HCT116 (cell line): ENCODE measurements at places on chromosomes 1 and 21. TPM values are rescaled to one million over a fixed set of nuclear protein-coding genes. Genes with fewer than 3 reads are reported as not detected.

NBPF6 gene
- not detected for total RNA-seq

RNU1-3 gene
- 1,685 TPM for total RNA-seq

DNA sequence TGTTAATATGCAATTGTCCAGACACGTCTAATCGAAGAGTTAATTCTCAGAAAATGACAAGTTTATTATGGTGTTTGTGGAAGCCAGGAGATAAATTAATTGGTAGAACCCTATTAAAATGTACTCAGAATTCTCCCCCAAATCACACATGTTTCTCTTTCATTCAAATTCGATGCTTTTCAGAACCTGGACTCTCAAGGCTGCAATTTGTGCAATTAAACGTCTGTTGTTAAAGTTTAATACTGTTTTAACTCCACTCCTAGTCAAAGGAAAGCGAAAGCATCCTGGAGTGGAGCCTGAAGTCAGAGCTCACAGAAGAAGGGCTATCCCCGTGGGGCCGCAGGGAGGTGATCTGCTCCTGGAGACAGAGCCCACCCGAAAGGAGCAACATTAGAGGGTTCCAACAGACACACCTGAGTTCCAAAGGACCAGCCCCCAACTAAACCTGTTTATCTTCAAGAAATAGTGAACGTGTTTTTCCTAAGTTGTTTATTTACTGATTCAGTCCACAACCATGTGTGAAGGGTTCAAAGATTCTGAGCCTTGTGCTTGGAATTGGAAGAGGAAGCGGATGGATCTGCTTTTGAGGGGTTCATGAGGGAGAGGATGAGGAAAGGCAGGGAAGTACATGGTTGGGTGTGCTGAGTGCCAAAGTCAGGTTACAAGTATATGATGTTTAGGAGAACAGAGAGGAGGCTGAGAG is 68.0 kb upstream of the AKT3 start:
- DNase-seq = no peak

TMOD4 gene
- total RNA-seq = 1.8 TPM

GRCh38 chr1:169100208-169100607 is 6.3 kb upstream of the ATP1B1 start:
- no peak for DNase-seq

GRCh38 chr1:153526132-153526543 is 9.7 kb downstream of the S100A6 start:
- DNase-seq = no peak
